SK-N-SH (cell line): ENCODE measurements at places on chromosomes 2 and 18.

DNA sequence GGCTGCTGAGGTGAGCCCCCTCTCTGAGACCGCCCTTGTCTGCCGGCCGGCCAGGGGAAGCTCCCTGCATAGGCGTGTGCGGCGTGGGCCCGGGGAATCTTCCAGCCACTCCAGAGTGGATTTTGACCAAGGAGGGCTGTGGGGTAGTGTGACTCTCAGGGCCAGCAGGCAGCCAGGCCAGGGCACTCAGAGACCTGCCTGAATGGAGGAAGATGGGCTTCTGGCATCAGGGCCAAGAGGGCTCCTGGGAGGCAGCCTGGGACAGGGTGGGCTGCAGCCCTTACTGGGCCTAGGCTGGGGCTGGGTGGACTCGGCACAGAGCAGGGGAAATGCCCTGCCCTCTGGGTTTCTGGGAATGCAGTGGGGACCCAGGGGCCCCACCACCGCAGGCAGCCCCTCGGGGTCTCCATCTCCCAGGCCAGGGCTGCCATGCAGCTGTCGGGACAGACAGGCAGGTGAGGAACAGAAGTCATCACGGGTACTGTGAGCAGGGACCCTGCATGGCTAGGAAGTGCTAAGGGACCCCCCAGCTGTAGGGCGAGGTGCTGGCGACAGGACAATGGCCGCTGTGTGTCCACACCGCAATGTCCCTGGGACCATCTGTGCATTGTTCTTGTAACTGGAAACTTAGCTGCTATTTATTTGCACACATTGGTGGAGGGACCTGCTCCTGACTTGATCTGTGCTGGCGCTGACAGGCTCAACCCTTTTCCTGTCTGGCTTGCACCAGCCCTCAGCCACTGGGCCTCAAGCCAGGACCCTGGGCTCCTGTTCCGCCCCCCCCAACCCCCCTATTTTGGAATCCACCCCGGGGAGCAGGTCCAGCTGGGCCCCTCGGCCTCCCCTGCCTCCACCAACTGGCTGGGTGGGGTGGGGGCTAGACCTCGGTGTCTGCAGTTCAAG is 4.1 kb downstream of the PDCD1 start:
- DNase-seq: peak; percentile 62

DNA sequence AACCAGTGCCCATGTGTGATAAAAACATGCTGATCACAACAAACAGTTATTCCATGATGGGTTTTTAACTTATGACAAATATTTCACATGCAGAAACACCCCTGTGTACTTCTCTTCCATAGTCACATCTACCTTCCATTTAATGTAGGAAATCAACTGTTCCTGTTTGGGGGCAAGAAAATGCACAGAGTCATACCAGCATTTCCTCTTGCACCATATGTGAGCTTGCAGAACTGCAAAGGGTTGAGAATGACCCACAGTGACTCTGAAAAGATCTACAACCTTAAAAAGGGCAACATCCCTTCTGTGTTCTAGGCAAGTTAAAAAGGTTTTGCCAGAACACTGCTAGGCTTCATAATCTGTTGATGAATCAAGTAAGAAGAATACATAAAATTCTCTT is 9.9 kb downstream of the BMP10 start:
- no peak for DNase-seq

GRCh38 chr2:119718501-119719260 is 39.7 kb downstream of the TMEM177 start:
- DNase-seq: no peak

DNA sequence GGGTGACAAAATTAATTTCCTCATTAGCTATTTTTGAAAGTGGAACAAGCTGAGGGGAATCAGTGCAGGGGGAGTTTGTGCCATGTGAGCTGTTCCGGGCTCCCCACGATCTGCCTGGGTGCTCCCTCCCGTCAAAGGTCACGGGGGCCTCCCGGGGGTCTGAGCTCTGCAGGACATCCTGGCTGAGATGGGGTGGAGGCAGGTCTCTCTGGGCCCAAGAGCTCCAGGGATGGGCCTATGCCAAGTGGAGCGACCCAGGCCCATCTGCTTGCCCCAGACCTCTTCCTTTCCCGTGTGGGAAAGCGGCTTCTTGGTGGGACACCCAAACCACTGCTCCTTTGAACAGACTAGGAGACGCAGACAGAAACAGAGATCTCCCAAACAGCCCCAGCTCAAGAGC is 143.3 kb upstream of the ID2 start:
- DNase-seq: no peak

- no peak for DNase-seq
These were observed 58.0 kb upstream of the ITSN2 start for GRCh38 chr2:24418166-24418841.

DNA sequence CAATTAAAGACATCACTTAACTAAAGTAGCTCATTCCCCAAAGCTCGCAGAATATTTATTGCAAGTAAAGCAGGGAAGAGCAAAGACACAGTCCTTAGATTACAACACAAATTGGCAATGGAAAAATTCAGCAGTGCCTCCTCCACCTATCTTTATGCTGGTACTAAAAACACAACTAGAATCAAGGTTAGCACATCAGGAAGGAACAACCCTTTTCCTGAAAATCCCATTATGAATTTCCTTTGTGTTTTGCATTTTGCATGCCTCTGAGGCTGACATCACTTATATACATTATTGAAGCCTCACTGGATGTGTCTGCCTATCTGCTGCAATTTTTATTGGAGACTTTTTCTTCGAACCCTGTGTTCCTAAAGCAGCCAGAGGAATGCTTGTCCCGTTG is 193.8 kb upstream of the STK17B start:
- DNase-seq: no peak

DNA sequence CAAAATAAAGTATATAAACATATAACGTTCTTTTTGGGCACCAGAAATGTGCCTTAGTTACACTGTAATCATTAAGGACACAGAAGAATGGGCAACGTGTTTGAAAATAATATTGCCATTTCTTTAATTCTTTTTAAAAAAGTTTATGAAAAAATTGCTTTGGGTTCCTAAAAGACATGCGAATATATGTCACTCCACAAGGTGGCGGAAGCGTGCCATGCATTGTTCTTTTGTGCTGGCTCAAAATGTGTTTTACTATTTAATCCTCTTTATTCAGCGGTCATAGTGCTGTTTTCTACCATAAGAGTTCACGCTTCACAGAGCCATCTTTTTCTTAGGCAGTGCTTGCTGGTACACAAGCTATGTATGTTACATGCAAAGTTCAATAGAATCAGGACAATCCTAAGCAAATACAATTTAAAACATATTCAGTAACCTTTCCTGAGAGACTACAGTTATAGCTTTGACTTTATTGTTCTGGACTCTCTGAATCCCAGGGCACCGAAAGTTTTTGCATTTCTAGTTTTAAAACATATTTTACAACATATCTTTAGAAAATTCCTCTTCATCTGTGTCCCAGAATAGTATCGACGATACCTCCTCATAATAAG is 147.8 kb upstream of the ERBB4 start:
- DNase-seq: peak; percentile 53

DNA sequence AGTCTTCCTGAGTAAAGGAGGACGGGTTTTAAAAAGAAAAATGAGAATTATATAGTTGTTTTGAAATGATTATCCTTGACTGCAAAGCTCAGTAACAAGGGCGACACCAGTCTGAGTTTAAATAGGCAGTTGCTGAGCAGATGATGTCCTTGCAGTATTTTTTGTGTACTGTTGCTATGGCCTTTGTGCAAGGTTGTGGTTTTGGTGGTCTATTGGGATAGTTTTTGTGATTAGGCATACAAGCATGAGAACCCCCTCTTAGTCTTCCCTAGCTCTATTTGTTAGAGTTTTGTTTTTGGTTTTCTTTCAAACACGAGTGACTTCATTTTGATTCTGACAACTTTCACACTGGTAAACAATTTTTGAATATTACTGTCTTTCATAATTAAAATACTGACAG is 64.1 kb downstream of the TAF4B start:
- no peak for DNase-seq

- DNase-seq: no peak
These were observed 40.3 kb downstream of the CYP27C1 start for GRCh38 chr2:127179766-127180165.

GRCh38 chr2:165864296-165864695 is 70.2 kb upstream of the GALNT3 start:
- peak; percentile 42 for DNase-seq

DNA sequence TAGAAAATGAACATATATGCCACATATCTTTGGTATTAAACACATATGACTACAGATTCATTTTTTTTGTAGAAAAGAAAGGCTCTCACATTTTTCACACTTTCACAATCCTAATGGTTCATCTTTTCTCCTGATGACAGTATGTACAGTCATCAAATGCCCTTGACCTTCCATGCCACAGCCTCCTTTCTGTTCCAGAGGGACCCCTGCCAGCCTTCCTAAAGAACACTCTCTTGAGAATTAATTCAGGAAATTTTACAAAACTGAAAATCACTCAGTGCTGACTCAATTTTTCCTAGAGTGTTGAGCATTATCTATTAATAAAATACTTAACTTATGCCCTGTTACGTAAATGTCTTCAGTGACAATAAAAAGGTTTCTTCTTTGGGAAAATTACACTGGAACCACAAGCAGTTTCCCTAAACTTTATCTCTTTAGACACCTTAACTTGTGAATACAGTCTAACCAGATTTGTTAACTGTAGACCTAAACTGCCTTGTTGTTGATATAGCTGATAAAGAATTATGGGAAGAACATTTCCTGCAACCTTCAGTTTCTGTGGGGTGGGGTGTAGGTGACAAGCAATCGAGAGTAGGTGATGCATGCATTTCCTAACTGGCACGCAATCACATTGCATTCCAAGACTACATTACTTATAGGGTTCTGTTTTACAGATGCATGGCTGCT is 15.3 kb upstream of the ACOXL start:
- DNase-seq: no peak

GRCh38 chr2:230888824-230889400 is 24.2 kb downstream of the ITM2C start:
- DNase-seq: no peak

DNA sequence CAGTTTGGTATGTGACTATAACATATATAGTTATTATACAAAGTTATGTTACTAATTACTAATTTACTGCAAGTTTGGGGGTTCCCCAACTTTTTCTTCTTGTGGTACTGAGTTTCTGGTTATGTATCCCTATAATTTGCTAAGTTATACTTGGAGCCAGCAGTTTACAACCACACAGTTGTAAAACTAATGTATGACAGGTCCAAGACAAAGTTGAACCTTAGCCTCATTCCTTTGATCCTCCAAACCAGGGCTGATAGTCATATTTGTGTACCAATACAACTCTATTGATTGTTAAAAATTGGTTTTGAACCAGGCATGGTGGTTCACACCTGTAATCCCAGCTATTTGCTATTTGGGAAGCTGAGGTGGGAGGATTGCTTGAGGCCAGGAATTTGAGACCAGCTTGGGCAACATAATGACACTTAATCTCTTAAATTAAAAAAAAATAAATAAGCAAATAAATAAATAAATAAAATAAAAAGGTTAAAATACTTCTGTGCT is 24.3 kb downstream of the RELCH start:
- no peak for DNase-seq

GRCh38 chr2:40450796-40451430 is 977 bp downstream of the SLC8A1 start:
- DNase-seq: peak; percentile 73

- DNase-seq: no peak
These were observed 40.2 kb upstream of the WDSUB1 start for GRCh38 chr2:159326569-159327255.

GRCh38 chr18:63606526-63606925 is 19.4 kb downstream of the SERPINB13 start:
- no peak for DNase-seq

- no peak for DNase-seq
These were observed 24.5 kb upstream of the MYO1B start for GRCh38 chr2:191220671-191221070.

DNA sequence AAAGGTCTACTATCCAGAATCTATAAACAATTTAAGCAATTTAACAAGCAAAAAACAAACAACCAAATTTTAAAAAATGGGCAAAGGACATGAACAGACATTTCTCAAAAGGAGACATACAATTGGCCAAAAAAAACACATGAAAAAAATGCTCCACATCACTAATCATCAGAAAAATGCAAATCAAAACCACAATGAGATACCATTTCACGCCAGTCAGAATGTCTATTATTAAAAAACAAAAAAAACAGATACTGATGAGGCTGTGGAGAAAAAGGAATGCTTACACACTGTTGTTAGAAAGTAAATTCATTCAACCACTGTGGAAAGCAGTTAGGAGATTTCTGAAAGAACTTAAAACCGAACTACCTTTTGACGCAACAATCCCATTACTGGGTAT is 66.4 kb upstream of the SESTD1 start:
- DNase-seq: no peak

GRCh38 chr2:208607694-208608093 is 201.1 kb downstream of the PTH2R start:
- no peak for DNase-seq

DNA sequence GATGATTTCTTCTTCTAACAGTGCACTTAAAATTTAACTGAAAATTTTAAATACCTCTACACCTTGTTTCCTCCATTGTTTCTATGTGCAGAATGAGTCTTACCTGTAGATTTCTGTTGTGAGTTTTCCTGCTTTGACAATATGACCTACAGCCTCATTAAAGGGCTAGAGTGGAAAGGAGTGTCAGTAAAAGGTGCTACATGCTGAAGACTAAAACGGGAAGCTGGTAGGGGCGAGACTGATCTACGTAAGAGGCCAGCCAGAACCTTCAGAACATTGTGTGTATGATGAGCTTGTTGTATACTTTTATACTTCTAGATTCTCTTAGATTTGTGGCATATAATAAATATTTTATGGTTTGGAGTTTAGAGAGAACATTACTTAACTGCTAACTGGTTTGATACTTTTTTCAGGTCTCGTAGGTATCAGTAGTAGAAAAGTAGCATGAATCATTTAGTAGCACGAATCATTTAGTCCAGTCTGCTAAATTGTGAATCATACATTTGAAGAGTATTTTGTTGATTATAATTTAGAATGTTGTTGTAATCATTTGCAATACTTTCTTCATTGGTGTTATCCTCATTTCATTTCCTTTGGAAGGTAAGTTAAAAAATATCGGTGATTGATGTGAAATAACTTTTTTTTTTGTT is 14.3 kb downstream of the INSIG2 start:
- no peak for DNase-seq

- DNase-seq: no peak
These were observed 2.2 kb upstream of the SLC40A1 start for GRCh38 chr2:189582809-189583192.

DNA sequence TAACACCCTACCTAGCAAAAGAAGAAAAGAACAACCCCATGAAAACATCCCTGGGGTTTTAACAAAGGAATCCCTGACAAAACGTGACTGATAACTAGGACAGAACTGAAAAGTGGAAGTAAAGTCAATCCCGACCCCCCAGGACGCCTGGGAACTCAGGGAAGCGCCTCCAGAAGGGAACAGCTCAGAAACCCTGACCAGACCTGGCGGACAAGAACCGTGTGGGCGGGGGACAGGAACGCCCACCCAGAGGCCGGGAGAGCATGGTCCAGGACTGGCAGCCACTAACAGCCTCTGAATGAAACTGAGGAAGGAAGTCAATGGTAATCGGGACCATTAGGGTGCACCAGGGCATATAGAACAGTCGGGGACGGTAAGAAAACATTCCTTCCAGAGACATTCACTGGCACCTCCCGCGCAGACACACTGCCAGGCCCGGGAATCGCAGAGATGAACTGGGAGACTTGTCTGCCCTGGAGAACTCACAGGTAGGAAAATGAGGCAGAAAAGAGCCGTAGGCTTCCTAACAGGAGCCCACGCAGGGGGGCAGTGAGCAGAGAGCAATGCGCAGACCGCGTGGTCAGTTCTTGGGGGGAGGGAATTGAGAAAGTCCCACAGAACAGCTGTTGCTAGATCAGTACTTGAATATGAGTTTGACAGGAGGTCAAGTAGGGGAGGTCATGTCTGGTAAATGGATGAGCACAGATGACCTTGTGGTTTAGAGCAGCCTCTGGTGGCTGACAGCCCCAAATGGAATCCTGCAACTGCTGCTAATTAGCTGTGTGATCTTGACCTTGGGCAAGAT is 1.3 kb upstream of the TBC1D8 start:
- peak; percentile 47 for DNase-seq
